ENCODE measurements at places on chromosomes 13 and 19. TPM values are rescaled to one million over a fixed set of nuclear protein-coding genes. Genes with fewer than 3 reads are reported as not detected.
A peak's percentile ranks its signal among the peaks of the same experiment; 100 is the strongest.

CEACAM3 gene
- not detected for total RNA-seq

FGF9 gene
- total RNA-seq: under 0.01 TPM

HPN gene
- not detected for total RNA-seq

RNF113B gene
- total RNA-seq: not detected

MAP4K1 gene
- not detected for total RNA-seq

VSTM2B gene
- not detected for total RNA-seq

PPFIA3 gene
- total RNA-seq: 0.83 TPM

PTH2 gene
- not detected for total RNA-seq

GRCh38 chr19:3687774-3688706 lies 12.2 kb downstream of the PIP5K1C start:
- DNase-seq: no peak

- no peak for DNase-seq
Measured at GRCh38 chr19:29365836-29366417, 153.0 kb upstream of the UQCRFS1 start.

DNA sequence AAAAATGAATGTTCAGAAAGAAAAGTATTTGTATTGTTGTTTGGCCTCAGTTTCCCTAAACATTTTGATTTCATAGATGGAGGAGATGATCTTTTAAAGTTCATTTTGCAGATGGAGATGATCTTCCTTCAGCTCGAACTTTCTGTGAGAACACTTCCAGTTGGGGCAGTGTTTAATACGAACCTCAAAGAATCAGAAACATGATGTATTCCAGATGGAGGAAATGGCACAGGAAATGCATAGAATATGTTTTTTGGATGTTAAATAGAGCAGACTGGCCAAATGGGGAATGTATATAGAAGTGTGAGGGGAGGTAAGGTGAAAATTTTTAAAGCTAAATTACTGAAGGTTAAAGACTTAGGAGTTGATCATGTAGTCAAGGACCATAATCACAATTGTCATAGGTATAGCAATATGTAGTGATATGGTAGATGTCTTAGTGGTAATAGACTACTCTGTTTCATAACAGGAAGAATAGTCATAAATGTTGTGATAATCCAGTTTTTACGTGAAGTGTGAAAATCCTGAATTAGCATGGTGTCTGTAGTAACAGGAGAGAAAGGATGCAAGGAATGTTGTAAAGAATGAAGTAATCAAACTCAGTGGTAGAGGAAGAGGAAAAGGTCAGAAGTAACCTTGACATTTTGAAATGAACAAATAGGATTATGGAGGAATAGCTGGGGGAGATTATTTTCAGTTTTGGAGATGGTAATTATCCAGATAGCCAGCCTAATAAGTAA lies 5.1 kb downstream of the RAP2A start:
- DNase-seq: no peak

- DNase-seq: no peak
Measured at GRCh38 chr19:58182577-58182988, 278 bp upstream of the ZNF274 start.

GRCh38 chr19:14978161-14978776 lies 1.4 kb downstream of the SLC1A6 start:
- DNase-seq: no peak

DNA sequence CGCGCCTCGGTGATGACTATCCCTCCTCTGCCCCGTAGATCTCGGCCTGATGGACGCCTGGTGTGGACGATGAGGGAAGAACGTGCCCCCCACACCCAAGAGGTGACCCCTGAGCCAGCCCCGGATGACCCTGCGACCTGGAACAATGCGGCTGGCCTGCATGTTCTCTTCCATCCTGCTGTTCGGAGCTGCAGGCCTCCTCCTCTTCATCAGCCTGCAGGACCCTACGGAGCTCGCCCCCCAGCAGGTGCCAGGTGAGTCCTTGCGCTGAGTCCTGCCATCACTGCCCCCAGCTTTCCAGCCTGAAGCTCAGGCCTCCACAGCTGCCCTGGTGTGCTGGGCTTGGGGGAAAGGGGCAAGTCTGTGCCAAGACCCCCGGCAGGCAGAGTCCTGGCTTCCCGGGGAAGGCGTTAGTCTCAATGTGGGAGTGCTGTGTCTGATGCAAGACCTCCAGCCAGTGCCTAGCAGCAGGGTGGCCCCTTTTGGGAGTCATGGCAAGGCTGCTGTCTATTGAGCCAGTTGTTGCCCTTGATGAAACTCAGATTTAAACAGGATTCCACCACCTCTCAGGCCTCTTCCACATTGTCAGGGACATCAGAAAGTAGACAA lies 67.5 kb downstream of the CHST8 start:
- no peak for DNase-seq

DNA sequence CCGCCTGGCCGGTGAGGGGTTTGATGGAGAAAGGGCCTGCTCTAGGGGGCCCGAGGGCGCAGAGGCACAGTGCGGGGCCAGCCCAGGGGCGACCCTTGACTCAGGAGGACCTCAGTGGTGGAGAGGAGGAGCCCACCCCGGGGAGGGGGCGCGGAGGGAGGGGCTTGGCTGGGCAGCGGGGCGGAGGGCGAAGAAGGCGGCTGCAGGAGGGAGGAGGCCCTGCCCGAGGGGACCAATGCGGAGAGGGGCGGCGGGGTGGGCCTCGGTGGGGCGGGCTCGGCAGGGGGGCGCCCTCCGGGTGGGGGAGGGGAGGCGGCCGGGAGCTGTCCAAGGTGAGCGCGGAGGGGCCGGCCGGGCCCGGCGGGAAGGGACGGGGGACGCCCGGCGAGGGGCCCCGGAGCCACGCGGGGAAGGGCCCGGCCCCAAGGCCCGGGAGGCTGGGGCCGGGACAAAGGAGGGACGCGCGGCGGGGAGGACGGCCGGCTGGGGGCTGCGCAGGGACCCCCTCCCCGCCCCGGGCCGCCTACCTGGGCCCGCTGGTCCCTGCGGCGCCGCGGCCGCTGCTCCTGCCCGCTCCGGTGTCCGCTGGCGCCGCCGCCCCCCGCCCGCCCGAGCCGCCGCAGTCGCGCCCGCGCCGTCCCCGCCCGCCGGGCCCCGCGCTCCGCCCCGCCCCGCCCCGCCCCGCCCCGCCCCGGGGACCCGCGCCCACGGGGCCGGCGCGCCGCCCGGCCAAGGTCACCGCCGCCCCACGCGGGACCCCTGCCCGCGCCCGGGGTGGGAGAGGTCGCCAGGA lies at the start of gene DIRAS1:
Gene DIRAS1 (minus strand): TSS at position 596 of the 793 bp plus-strand sequence. CDS start 3,566 bp downstream, outside the sequence.
- no peak for DNase-seq

- DNase-seq: peak; percentile 90
Measured at GRCh38 chr13:110301606-110302553, 5.1 kb downstream of the COL4A1 start.

GRCh38 chr13:98175823-98176222 lies 1.2 kb downstream of the RNF113B start:
- DNase-seq: peak; percentile 63

GRCh38 chr19:49437231-49437630 lies 4.1 kb downstream of the SLC17A7 start:
- no peak for DNase-seq

- no peak for DNase-seq
Measured at GRCh38 chr19:4654437-4655361, 15.4 kb downstream of the TNFAIP8L1 start.

GRCh38 chr19:41303954-41304353 lies 6.0 kb upstream of the CCDC97 start:
- no peak for DNase-seq

DNA sequence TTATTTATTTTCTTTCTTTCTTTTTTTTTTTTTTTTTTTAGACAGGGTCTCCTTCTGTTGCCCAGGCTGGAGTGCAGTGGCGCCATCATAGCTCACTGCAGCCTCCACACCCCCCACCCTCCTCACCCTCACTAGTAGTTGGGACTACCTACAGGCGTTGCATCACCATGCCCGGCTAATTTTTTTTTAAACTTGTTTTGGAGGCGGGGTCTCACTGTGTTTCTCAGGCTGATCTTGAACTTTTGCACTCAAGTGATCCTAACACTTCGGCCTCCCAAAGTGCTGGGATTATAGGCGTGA lies 33.6 kb downstream of the GJA3 start:
- DNase-seq: no peak

GRCh38 chr13:32783067-32783466 lies 196.8 kb downstream of the PDS5B start:
- peak; percentile 67 for DNase-seq

All from IMR-90 (cell line).